Pulmonary artery endothelial cell (primary cell): ENCODE measurements at places on chromosomes 11 and 22. TPM values are rescaled to one million over a fixed set of nuclear protein-coding genes. Genes with fewer than 3 reads are reported as not detected.

DNA sequence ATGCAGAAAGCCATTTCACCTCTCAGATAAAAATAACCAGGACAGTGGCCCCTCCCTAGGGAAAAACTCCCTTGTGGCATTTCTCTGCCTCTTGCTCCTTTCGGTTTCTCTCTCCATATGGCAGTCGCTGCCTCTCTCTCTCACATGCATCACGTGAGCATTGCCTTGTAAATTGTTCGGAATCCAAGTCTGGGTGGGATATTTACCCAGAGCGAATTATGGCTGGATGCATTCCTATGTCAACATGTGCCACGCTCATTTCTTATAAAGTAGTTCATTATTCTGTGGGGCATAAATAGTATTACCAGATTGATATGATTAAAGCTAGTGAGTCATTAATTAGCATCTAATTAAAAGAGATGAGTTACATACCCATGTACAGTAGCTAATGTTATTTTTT, 392.9 kb downstream of the INSC start:
- DNase-seq = no peak

DNA sequence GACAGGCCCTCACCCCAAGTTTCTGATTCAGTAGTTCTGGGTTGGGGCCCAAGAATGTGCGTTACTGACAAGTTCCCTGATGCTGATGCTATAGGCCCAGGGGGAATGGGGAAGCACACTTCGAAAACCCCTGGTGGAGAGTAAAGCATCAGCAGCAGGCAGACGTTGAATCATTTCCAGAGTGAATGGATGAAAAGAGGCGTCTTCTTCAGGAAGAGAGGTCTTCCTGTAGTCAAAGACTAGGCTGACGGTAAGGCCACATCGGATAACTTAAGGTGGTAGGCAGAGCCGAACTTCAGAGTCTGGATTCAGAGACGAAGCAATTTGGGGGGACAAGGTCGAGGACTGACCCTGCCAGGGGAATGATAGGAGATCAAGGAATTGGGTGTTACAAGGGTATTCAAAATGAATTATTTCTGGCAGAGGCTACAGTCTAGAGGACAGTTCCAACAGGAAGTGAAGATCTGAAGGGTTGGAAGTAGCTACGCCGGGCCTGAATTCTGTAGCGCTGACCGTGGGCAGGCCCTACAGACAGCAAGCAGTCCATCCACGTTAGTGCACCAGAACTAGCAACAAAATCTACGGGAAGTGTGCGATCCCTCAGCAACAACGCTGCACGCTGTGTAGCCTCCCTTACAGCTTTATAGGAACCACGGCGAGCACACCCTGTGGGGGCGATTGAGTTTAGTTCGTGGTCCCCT, 862 bp upstream of the CENATAC start:
- DNase-seq = no peak

GRCh38 chr22:47599753-47600152, 837.3 kb downstream of the TBC1D22A start:
- DNase-seq = no peak

The PGA4 gene
- total RNA-seq = not detected in 2 replicates

The YWHAH gene
- total RNA-seq = 99.4 and 130 TPM in 2 replicates

The CTSW gene
- total RNA-seq = 0.07 TPM in 1 of 2 replicates, not detected in the other

The HIC2 gene
- total RNA-seq = 2.4 and 2.7 TPM in 2 replicates

The CTSF gene
- total RNA-seq = 20.4 TPM in 2 replicates
